ENCODE measurements at places on chromosomes 12 and 14.

- DNase-seq, result no peak
- H3K36me3 ChIP-seq, result no peaks in the 10 kb centered on the region
- no peak overlapping the region for H3K4me3 ChIP-seq
- H3K27me3 ChIP-seq, result no peaks in the 10 kb centered on the region
Observed at GRCh38 chr14:24948261-24948847, 101.6 kb downstream of the STXBP6 start.

GRCh38 chr14:49946320-49947141 lies 53.6 kb downstream of the ARF6 start:
- no peak overlapping the region for H3K27ac ChIP-seq
- H3K27me3 ChIP-seq, result no peaks in the 10 kb centered on the region
- peaks cover 9% of the 10 kb centered on the region for H3K4me1 ChIP-seq
- no peak overlapping the region for H3K4me3 ChIP-seq
- no peaks in the 10 kb centered on the region for H3K36me3 ChIP-seq

- H3K4me1 ChIP-seq, result peaks cover 16% of the 10 kb centered on the region
- H3K4me3 ChIP-seq, result no peak overlapping the region
- H3K36me3 ChIP-seq, result no peaks in the 10 kb centered on the region
- H3K27me3 ChIP-seq, result no peaks in the 10 kb centered on the region
Observed at GRCh38 chr14:100670753-100671049, 56.0 kb upstream of the DLK1 start.

DNA sequence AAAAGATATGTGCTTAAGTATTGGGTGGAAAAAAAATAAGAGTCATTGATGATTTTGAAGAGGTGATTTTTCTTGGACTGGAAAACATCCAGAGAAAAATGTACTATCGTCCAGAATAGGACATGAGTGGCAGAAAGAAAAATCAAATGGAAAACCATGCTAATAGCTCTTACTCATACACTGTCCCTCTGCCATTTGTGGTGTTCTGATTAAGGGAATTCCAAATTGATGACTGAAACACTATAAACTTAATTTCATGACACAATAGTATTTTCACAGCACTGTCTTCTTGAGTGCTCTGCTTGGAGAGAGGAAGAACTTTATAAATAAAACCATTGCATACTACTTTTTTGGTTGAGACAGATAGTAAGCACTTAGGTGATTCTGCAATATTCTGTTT lies 72.4 kb downstream of the USP15 start:
- no peak overlapping the region for H3K4me3 ChIP-seq
- no peak for DNase-seq
- no peak overlapping the region for H3K27ac ChIP-seq

DNA sequence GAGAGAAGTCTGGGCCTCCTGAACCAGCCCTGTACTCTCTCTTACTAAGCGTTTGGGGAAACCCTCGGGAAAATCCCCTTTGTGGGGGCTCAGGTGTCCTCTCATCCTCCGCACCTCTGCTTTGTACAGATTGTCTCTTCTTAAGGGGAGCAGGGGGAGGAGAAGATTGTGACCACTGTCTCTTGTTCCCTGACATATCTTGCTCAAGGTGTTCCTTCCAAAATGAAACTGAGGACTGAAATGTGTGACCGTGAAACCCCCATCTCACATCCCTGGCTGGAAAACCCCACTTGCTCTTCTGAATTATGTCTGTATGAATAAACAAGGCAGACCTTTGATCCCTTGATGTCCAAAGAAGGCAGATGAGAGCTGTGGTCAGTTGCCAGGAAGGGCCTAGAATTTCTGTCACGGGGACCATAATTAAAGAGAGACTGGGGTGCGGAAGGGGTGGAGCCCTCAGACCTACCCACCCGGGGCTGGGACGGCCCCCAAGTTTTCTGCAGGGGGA lies 369.8 kb downstream of the AACS start:
- no peaks in the 10 kb centered on the region for H3K27me3 ChIP-seq
- no peaks in the 10 kb centered on the region for H3K4me1 ChIP-seq
- H3K27ac ChIP-seq, result no peak overlapping the region
- H3K4me3 ChIP-seq, result no peak overlapping the region

DNA sequence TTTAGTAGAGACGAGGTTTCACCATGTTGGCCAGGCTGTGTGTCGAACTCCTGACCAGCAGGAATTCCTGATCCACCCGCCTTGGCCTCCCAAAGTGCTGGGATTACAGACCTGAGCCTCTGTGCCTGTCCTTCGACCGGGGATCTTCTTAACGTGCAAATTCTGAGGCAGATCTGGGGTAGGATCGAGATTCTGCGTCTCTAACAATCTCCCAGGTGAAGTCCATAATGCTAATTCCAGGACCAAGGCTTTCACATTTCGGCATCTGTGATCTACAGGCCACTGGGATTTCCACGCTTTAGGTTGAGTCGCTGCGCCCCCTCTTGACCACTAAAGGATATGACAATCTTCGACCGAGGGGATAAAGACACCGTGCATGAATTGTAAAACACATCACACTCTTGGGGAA lies 24.8 kb downstream of the FOS start:
- DNase-seq, result peak; percentile 72
- H3K4me3 ChIP-seq, result peak overlapping the region; percentile 11
- H3K27ac ChIP-seq, result no peak overlapping the region
- H3K36me3 ChIP-seq, result no peaks in the 10 kb centered on the region
- peaks cover 5% of the 10 kb centered on the region for H3K4me1 ChIP-seq

GRCh38 chr12:117025481-117026151 lies 73.6 kb downstream of the TESC start:
- H3K27me3 ChIP-seq, result no peaks in the 10 kb centered on the region
- no peaks in the 10 kb centered on the region for H3K36me3 ChIP-seq
- no peaks in the 10 kb centered on the region for H3K4me1 ChIP-seq
- DNase-seq, result peak; percentile 84

GRCh38 chr12:61915420-61915819 lies 344.8 kb upstream of the USP15 start:
- H3K27me3 ChIP-seq, result no peaks in the 10 kb centered on the region
- no peak overlapping the region for H3K27ac ChIP-seq
- peak; percentile 4 for DNase-seq
- no peaks in the 10 kb centered on the region for H3K36me3 ChIP-seq
- H3K4me3 ChIP-seq, result no peak overlapping the region
- no peaks in the 10 kb centered on the region for H3K4me1 ChIP-seq

DNA sequence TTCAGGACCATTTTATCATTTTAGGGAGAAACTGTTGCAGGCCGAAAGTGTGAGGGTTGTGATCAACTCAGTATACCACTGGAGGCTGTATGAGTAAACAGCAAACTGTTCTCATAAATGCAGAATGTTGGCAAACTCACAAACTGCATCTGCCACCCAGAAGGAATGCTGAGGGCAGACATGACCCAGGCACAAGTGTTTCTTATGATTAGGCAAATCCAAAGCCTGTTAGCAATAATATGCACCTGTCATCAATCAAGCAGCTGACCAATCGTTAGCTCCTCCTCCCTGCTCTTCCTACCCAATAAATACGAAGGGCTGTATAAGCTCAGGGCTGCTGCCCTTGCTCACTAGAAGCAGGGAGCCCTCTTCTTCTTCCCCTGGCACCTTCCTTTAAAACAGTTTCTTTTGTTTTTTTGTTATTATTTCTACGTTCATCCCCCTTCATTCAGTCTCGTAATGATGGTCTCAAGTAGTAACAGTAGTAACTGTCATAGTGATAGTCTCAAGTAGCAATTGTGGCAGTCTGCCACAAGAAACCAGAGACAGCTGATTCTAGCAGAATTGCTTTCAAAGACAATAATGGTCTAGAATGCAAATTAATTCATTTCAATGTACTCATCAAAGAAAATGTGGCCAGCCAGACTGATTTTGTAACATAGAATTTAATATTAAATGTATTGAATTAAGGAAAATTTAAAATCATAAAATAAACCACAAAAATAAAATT lies 15.2 kb upstream of the CCDC175 start:
- H3K36me3 ChIP-seq, result no peaks in the 10 kb centered on the region
- no peaks in the 10 kb centered on the region for H3K27me3 ChIP-seq
- H3K4me1 ChIP-seq, result no peaks in the 10 kb centered on the region
- no peak for DNase-seq
- no peak overlapping the region for H3K27ac ChIP-seq

- H3K4me3 ChIP-seq, result no peak overlapping the region
- peak; percentile 79 for DNase-seq
- H3K27me3 ChIP-seq, result peaks cover 29% of the 10 kb centered on the region
- H3K27ac ChIP-seq, result no peak overlapping the region
- no peaks in the 10 kb centered on the region for H3K36me3 ChIP-seq
- H3K4me1 ChIP-seq, result peaks cover 15% of the 10 kb centered on the region
Observed at GRCh38 chr14:35534873-35535482, 1.0 kb downstream of the INSM2 start.

GRCh38 chr14:21238823-21239518 lies 30.3 kb downstream of the HNRNPC start:
- H3K27me3 ChIP-seq, result no peaks in the 10 kb centered on the region
- H3K27ac ChIP-seq, result no peak overlapping the region
- no peak for DNase-seq
- no peak overlapping the region for H3K4me3 ChIP-seq
- H3K36me3 ChIP-seq, result peaks cover 22% of the 10 kb centered on the region
- H3K4me1 ChIP-seq, result peaks cover 14% of the 10 kb centered on the region

- peak within 1 kb of the TSS; percentile 49 for H3K4me3 ChIP-seq
- DNase-seq, result no peak
- H3K36me3 ChIP-seq, result peaks cover 2% of the 10 kb centered on the region
- no peaks in the 10 kb centered on the region for H3K4me1 ChIP-seq
- peak within 1 kb of the TSS; percentile 72 for H3K27ac ChIP-seq
Observed at GRCh38 chr14:24309538-24310264, at the start of gene LTB4R2. Gene LTB4R2, plus strand, starts transcription at chr14:24310140. Its CDS starts 525 bp downstream, at chr14:24310665.

DNA sequence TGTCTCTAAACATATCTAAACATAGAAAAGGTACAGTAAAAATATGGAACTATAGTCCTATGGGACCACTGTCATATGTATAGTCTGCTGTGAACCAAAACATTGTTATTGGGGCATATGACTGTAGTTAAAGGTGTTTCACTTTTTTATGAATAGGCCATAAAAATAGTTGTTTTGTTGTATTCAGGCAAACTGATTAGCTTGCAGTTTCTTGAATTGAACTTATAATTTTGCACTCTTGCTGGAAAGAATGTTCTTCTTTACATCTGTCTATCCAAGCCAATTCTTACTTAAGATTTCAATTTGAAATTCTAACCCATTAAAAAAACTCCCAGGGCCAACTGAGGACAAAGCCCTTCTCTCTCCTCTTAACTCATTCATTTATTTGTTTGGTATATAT lies 234.1 kb downstream of the NOVA1 start:
- no peak for DNase-seq
- H3K27me3 ChIP-seq, result no peaks in the 10 kb centered on the region
- no peaks in the 10 kb centered on the region for H3K36me3 ChIP-seq
- no peak overlapping the region for H3K4me3 ChIP-seq
- H3K27ac ChIP-seq, result no peak overlapping the region
- H3K4me1 ChIP-seq, result no peaks in the 10 kb centered on the region

- no peaks in the 10 kb centered on the region for H3K36me3 ChIP-seq
- peak overlapping the region; percentile 58 for H3K27ac ChIP-seq
- no peaks in the 10 kb centered on the region for H3K27me3 ChIP-seq
- DNase-seq, result no peak
- no peak overlapping the region for H3K4me3 ChIP-seq
Observed at GRCh38 chr14:24130717-24131548, 474 bp downstream of the FITM1 start.

DNA sequence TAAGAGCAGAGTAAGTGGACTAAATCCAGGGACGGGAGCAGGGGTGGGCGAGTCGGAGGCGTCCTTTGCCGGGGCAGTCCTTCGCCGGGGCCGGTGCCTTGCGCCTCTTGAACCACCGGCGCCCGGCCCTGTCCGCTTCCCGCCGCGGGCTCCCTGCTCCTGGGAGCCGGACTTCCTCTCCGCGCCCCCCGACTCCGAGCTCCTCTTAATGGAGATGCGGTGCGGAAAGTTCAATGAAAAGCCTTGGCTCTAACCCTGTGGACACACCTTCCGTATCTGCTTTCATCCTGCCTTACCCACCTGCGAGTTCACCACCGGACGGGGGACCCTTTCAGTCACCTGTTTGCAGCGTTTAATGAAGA lies 412 bp downstream of the FGFR1OP2 start:
- H3K4me3 ChIP-seq, result peak overlapping the region; percentile 99
- no peak for DNase-seq
- H3K27ac ChIP-seq, result peak overlapping the region; percentile 98
- peaks cover 5% of the 10 kb centered on the region for H3K4me1 ChIP-seq

GRCh38 chr12:6346942-6347341 lies 5.1 kb upstream of the TNFRSF1A start:
- H3K4me1 ChIP-seq, result peaks cover 4% of the 10 kb centered on the region
- peak overlapping the region; percentile 82 for H3K27ac ChIP-seq
- DNase-seq, result no peak
- no peaks in the 10 kb centered on the region for H3K27me3 ChIP-seq
- H3K36me3 ChIP-seq, result peaks cover 3% of the 10 kb centered on the region

DNA sequence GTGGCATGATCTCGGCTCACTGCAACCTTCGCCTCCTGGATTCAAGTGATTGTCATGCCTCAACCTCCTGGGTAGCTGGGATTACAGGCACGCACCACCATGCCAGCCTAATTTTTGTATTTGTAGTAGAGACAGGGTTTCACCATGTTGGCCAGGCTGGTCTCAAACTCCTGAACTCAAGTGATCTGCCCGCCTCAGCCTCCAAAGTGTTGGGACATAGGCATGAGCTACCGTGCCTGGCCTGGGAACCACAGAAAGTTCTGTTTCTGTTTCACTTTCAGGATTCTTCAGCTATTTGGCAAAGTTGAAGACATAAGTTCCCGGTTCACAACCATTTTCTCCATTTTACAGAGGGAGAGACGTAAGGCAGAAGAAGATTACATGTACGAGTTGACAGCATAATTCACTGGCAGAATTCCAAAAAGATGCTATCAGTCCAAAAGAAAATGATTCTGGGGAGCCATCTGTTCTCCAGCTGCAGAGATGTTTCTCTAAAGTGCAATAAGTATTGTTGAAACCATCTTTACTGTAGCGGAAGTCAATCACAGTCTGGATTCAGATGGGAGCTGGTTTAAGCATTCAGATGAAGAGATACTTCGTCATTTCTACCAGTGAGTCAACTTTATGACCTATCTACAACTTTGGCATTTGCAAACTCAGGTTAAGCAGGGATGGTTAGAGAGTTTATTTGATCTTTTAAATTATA lies 8.1 kb upstream of the RNF34 start:
- peak; percentile 55 for DNase-seq
- no peaks in the 10 kb centered on the region for H3K36me3 ChIP-seq
- H3K4me3 ChIP-seq, result no peak overlapping the region
- no peaks in the 10 kb centered on the region for H3K4me1 ChIP-seq
- H3K27me3 ChIP-seq, result no peaks in the 10 kb centered on the region
